ENCODE measurements at places on chromosomes 16 and 17.

DNA sequence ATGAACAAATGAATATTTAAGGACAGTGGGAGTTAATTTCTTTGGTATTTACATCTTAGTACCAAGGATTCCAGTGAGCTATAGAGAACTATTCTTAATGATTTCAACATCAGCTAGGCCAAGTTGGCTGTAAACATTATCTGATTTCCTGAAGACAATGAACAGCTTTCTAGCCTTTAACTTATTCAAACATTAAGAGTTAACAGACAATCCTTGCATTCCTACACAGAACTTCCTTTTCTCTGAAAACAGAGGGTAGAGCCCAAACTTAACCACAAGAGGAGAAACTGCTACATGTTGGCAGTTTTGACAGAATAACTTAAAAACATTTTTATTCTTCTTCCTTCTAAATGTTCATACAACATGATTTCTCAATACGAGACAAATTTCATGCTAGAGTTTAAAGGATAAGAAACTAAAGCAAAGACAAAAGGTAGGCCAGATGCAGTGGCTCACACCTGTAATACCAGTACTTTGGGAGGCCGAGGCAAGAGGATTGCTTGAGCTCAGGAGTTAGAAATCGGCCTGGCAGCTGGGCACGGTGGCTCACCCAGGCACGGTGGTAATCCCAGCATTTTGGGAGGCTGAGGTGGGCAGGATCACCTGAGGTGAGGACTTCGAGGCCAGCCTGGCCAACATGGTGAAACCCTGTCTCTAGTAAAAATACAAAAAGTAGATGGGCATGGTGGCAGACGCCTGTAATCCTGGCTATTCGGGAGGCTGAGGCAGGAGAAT, 4.4 kb downstream of the CRLF3 start:
- DNase-seq, result no peak

GRCh38 chr16:28258567-28258966, 33.8 kb upstream of the SBK1 start:
- no peak for DNase-seq

DNA sequence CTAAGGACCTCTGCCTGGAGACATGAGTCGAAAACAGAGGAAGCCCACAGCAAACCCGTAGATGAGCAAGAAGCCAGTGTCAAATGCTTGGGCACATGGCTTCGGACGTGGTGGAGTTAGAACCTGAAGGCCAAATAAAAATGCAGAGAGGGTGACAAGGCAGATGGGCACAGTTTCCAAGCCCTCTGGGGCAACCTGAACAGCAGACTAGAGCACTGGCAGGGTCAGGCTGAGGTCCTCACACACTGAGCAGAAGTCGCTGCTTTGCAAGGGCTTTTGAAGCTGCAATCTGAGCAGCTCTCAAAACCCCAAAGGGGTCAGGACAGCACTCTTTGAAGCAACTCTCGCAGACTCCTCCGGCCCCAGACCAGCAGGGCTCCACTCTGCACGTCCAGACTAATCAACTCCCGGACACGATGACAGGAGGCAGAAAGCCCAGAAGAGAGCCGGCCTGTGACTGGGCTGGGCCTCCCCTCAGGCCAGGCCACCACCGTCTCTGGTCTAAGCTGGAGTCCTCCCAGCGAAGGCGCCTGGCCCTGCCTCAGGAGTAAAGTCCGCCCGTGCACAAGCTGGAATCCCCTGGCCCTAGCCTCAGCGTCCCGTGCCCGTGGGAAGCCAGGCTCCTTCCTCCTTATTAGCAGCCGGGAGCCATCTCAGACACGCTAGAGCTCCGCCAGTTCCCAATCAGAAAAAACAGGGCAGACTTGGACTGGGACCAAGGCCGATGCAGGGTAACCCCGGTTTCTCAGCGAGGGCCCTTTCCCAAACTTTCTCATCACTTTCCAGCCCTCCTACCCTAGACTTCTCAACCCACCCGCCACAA, 924 bp downstream of the SMARCD2 start:
- no peak for DNase-seq

DNA sequence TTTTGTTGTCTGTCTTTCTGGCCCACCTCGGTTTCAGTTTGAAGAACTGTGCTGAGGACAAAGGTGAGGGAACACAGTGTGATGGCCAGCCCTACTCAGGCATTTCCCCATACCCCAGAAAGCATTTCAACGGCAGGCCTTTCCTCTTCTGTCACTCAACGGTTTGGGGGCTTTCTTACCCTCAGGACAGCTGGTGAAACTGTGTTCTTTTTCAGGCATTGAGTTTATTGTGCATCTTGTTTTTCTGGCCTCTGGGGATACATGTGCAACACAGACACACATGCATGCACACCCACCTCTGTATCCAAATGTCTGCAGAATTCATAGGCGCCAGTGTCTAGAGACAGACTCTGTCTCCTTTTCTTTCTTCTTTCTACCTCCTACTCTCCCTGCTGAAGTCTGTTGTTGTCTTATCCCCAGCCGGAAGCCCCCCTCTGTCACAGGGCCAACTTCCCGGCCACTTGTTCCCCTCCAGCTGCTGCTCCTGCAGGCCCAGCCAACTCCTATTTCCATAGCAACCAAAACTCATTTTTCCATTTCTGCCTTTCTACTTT, 17.0 kb downstream of the CHD9 start:
- DNase-seq, result no peak

GRCh38 chr17:38589462-38590114, 16.2 kb downstream of the SRCIN1 start:
- no peak for DNase-seq

- no peak for DNase-seq
These were observed 162.8 kb downstream of the IRX3 start for GRCh38 chr16:54123766-54124165.

DNA sequence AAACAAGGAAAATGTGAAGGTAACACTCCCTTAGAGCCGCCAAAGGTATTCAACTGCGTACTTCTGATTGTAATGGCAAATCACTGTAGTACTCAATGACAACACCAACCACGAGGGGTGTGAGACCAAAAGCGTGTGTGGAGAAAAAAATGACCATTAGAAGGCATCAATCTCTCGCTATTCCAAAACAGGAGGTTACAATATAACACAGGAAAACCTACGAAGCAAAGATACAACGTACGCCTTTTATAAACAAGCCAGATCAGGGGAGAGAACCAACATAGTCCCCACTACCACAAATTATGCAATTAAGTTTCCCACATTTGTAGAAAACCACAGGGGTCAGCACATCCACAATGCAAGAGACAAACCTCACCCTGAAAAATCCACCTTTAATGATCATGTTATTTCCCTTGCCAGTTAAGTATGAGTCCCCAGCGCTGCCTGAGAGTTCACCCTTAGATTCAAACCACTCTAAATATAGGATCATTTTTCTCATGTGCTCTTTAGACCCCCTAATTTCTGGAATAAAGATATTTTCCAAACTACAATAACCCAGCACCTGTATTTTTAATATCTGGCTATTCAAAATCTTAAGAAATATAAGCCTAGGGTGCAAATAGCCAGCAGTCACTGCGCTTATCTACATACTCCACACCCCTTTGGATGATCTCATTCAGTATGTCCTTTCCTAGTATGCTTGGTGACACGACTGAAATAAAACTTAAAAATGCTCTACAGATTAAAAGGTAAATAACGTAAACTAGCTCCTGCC, 12.4 kb downstream of the TEX14 start:
- peak; percentile 57 for DNase-seq

DNA sequence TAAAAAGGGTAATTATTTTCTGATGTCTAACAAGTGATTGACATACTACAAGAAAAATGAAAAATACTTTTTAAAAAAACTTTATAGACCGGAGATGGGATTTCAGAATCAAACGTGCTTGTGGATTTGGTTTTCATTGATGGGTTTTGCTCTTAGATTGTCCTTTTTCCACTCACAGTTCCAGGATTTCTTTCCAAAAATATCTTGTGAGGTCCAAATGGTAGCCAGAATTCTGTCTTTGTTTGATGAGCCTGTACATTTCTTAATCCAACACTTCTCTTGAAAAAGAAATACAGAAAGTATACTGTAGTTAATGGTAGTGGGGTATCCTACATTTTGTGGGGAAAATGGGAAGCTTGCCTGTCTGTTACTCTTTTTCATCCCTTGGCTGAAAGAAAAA, 329.3 kb downstream of the KCNJ2 start:
- DNase-seq, result no peak

DNA sequence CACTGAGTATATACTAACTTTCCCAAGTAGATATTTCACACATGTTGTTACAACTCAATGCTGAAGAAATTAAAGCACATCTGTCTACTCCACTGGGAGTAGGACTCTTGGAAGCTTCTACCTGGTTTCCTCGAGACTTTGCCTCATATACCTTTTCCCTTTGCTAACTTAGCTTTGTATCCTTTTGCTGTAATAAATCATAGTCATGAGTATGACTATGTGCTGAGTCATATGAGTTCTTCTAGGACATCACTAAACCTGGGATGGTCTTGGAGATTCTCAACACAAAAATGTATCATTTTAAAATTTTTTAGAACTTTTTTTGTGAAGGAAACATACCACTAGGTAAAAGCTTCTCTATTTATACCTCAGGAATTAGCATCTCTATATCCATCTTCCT, 39.8 kb downstream of the ABCA5 start:
- no peak for DNase-seq

GRCh38 chr16:25035494-25036405, 20.6 kb upstream of the ARHGAP17 start:
- no peak for DNase-seq

GRCh38 chr17:77483128-77483598, 342.4 kb downstream of the SEC14L1 start:
- DNase-seq, result no peak

- DNase-seq, result no peak
These were observed 14.7 kb upstream of the MEOX1 start for GRCh38 chr17:43676471-43676870.

DNA sequence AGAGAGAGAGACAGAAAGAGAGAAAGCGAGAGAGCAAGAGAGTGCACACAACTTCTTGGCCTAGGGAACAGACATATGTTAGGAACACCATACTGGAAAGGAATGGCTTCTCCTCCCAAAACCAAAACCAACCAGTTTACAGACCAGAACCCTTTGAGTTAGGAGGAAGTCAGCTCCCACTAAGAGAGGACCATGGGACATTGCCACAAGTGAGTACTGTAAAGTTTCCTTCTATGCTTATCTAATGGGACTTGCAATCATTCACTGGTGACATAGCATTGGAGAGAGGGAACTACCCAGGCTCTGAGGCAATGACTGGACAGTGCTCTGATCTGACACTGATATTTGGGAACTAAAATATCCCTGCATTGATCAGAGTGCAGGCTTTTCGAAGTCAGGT, 32.4 kb downstream of the TBC1D3B start:
- DNase-seq, result no peak

DNA sequence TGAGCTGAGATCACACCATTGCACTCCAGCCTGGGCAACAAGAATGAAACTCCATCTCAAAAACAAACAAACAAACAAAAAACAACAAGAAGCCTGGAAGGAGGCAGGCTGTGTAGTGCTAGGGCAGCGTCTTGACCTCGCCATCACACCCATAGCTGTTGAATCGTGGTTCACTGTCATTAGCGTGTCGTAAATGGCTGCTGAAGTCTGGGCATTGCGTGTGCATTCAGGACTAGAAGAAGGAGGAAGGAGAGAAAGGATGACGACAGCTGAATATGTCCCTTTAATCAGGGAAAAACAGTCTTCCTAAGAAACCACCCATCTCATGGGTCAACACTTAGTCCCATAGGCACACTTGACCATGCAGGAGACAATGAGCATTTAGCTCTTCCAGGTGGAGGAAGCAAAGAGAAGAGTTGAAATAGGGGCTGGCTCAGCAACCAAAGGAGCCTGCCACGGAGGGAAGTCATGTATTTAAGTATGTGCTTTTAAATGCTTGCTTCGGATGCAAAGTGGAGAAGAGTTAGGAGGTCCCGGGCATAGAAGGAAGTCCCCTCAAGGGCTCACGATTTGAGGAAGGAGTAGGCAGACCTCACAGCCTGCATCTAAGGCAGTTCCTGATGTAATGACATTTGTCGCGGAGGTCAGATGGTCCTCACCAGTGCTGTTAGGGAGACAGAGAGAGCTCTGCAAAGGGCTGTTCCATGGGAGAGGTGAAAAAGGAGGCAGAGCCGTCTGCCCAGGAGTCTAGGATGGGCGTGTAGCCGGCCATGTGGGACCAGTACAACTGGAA, 8.8 kb downstream of the PRSS22 start:
- DNase-seq, result no peak

- no peak for DNase-seq
These were observed 10.4 kb downstream of the PRR11 start for GRCh38 chr17:59165933-59166342.

DNA sequence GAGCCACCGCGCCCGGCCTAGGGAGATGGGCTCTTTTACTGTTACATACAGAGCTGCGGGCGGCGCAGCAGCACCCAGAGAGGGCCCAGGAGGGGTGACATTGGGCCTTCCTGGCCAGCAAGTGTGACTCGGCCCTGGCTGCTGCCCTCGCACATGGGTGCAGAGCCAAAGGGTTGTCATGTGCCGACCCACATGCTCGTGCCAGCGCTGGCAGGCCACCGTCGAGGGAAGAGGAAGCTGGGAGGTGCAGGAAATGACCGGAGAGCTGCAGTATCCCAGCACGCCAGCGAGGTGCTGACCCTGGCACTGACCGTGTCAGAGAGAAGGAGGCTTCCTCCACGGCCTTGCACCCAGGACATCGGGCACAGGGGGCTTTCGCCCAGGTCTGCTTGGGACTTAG, 8.0 kb downstream of the ENDOV start:
- DNase-seq, result no peak

- no peak for DNase-seq
These were observed 32.2 kb downstream of the PRSS54 start for GRCh38 chr16:58262592-58262991.

- DNase-seq, result no peak
These were observed 42.7 kb downstream of the GNAO1 start for GRCh38 chr16:56233795-56234566.

DNA sequence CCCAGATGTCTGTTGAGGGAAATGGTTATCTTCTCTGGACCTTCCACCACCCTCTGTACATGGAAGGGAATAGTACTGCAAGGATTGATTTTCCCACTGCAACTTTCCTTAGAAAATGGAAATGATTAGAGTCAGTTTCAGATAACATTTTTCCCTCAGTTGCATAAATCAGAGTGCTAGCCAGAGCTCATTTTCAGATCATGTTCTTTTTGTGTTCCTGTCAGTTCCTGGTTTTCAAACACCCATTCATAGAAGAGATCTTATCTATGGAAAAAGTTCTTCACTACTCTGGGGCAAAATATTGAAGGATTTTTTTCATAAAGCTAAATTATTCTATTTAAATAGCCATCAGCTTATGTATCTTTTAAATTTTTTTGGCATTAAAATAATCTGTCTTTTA, 11.7 kb upstream of the COX10 start:
- DNase-seq, result no peak

GRCh38 chr16:24670623-24671454, 58.6 kb upstream of the TNRC6A start:
- peak; percentile 8 for DNase-seq
